ENCODE measurements at places on chromosomes 6 and 20.

- no peak for DNase-seq
Measured at GRCh38 chr20:6705106-6705766, 62.2 kb upstream of the BMP2 start.

- no peak for DNase-seq
Measured at GRCh38 chr6:118917546-118918328, 17.2 kb downstream of the MCM9 start.

DNA sequence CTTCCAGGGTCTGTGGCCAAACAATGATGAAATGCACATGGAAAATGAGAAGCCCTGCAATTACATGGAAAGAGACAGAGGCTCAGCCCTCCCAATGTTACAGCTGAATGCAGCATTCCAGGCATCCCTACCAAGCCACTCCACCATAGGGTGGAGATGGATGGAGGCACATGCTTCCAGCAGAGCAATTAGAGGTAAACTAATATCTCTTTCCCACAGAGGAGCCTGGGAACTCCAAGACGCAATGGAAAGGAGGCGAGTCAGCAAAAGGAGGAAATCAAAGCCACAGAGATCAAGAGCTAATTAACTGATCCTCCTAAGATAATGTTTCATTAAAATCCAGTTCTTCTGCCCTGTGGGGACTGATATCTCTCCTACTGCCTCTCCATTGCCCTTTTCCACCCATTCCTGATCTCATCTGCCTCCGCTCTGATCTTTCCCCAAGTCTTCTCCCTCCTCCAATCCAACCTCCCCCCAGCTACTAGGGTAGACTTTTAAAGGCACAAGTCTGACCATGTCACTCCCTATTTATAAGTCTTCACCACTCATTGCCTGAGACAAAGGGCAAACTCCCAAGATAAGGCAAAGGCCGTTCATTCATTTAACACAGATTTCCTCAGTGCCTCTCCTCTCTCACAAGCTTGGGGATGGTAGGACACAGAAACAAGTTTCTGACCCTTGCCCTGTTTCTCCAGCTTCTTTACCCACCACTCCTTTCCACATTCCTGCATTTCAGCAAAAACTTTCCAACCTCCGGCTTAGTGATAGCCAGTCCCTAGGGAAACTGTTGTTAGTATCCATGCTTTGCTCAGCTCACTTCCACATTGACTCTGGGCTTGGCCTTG lies 14.3 kb upstream of the KCNB1 start:
- no peak for DNase-seq

- DNase-seq = no peak
Measured at GRCh38 chr6:130156908-130157307, 65.8 kb downstream of the SAMD3 start.

DNA sequence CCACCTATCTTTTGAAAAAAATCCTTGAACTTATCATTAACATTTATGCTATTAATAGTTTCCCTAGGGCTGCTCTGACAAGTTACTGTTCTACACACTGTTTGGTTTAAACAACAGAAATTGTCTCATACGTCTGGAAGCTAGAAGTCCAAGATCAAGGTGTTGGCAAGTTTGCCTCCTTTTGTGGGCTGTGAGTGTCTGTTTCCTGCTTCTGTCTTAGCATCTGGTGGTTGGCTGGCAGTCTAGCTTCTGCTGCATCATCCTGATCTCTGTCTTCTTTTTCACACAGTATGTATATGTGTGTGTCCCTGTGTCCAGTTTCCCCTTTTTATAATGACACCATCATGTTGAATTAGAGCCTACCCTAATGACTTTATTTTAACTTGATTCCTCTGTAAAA lies 154.8 kb downstream of the RPS12 start:
- no peak for DNase-seq

DNA sequence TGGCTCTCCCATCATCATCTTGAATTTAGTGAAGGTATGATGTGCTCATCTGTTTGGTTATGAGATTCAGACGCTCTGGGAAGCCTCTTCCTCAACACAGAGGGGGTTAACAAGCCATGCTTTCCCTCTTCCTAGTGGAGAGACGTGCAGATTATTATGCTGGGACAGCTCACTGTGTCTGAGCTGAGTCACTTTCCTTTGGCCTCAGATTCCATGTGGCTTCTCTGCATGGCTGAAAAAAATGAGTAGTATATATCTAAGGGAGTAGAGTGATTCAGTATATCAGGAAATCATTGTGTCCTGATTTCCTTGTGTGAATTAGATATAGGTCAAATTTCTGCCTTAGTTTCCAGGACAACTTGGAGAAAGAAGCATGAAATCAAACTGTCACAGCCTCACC lies 52.6 kb downstream of the FIG4 start:
- no peak for DNase-seq

DNA sequence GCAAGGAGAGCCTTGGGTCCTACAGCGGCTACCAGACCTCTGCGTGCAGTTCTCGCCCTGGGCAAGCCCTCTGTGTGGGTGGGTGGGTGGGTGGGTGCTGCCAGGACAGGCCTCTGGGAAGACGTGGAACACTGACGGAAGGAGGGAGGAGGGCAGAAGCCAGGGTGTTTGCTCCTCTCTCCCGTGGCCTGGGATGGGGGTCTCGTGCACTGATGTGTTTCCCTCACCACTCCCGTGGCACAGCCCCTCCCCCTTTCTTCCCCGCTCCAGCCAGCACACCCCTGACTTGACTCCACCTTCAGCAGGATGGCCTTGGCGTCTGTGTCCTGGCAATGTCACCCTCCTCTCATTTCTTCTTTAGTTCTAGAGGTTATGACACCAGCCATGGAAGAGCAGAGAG lies 130.0 kb downstream of the CDH26 start:
- DNase-seq = no peak

All from stimulated activated CD8-positive, alpha-beta memory T cell treated with anti-CD3 and anti-CD28 coated beads, Interleukin-15, amount 100 ng/mL, for 24 hours (primary cell).